ENCODE measurements at places on chromosomes 7 and 10. TPM values are rescaled to one million over a fixed set of nuclear protein-coding genes. Genes with fewer than 3 reads are reported as not detected.

The AKR1B15 gene
- not detected for total RNA-seq

The PRF1 gene
- not detected for total RNA-seq

The MINDY3 gene
- total RNA-seq = 24.1 TPM

The CLRN3 gene
- not detected for total RNA-seq

The UBE2D1 gene
- total RNA-seq = 10.5 TPM

Measured in cardiac atrium fibroblast (primary cell).